Heart right ventricle (tissue), 16 donors: ENCODE measurements at places on chromosomes 2 and 18.

DNA sequence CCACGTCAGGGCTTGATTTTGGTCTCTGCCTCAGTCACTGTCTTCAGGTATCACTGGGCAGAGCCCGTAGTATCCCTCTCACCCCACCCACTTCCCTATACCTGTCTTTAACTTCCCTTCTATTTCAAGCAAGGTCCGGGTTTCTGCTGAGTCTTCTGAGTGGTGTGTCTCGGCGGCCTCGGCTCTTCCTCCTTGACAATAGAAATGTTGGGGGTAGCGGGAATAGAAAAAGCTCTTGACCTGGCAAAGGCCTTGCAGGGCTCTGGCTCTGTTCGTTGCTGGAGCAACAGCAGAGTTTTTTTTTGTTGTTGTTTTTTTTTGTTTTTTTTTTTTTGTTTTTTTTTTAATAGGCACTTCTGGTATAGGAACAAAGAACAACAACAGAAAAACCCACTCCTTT, 16.0 kb upstream of the IGFBP5 start:
- no peaks in the 10 kb centered on the region for H3K27me3 ChIP-seq
- H3K36me3 ChIP-seq = no peaks in the 10 kb centered on the region
- peaks cover 6% of the 10 kb centered on the region for H3K4me1 ChIP-seq
- no peak for DNase-seq
- no peak overlapping the region for H3K4me3 ChIP-seq
- H3K27ac ChIP-seq = no peak overlapping the region

DNA sequence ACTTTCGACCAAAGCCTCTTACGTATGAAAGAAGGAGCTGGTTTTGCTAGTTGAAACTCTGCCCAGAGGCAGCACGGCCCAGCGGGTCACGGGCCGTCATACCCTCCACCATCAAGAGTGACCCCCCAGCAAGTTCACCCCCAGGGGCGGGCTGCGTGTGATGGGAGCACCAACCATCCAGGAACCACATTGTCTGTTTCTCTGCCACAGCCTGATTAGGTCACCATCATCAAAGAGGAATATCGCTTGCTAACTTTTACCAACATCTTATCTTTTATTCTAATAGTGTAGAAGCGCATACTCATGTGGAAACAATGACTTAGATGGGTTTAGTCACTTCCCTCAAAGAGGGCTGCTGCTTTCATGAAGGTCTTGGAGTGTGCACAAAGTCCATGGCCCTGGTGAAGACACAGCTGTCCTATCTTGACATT, 116.6 kb upstream of the SMIM21 start:
- H3K27ac ChIP-seq = no peak overlapping the region
- H3K36me3 ChIP-seq = no peaks in the 10 kb centered on the region
- no peak overlapping the region for H3K4me3 ChIP-seq
- DNase-seq = no peak
- peaks cover 10% of the 10 kb centered on the region for H3K27me3 ChIP-seq

DNA sequence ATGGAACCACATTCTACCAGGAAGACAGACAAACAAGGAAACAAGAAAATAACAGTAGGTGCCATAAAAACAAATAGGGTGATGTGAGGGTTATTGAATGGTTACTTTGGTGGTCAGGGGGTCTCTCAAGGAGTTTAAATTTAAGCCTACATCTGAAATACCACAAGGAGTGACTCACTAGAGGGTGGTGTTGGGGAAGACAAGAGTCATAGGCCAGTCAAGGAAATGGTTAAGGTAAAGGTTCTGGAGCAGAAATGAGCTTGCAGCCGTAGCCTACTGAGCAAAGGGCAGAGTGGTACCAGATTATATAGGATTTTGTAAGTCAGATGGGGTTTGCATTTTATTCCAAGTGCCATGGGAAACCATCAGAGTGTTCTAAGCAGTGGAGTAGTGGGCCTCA, 135.6 kb upstream of the DAPL1 start:
- H3K36me3 ChIP-seq = no peaks in the 10 kb centered on the region
- no peak overlapping the region for H3K4me3 ChIP-seq
- H3K4me1 ChIP-seq = no peaks in the 10 kb centered on the region

GRCh38 chr2:120369250-120369649, 23.3 kb downstream of the INHBB start:
- peaks cover 9% of the 10 kb centered on the region for H3K27me3 ChIP-seq
- no peaks in the 10 kb centered on the region for H3K4me1 ChIP-seq
- H3K27ac ChIP-seq = no peak overlapping the region
- H3K36me3 ChIP-seq = no peaks in the 10 kb centered on the region
- DNase-seq = no peak

GRCh38 chr2:47569658-47570475, 166.9 kb downstream of the MSH2 start:
- peaks cover 16% of the 10 kb centered on the region for H3K27me3 ChIP-seq
- no peak overlapping the region for H3K27ac ChIP-seq
- DNase-seq = no peak
- H3K4me1 ChIP-seq = peaks cover 6% of the 10 kb centered on the region

GRCh38 chr2:72846171-72847095, 20.6 kb upstream of the EXOC6B start:
- H3K36me3 ChIP-seq = no peaks in the 10 kb centered on the region
- no peak overlapping the region for H3K27ac ChIP-seq
- H3K4me3 ChIP-seq = no peak overlapping the region
- H3K4me1 ChIP-seq = no peaks in the 10 kb centered on the region
- no peak for DNase-seq

GRCh38 chr2:170340693-170341068, 162.7 kb downstream of the MYO3B start:
- H3K27me3 ChIP-seq = peaks cover 12% of the 10 kb centered on the region
- H3K27ac ChIP-seq = no peak overlapping the region
- DNase-seq = no peak
- H3K4me3 ChIP-seq = no peak overlapping the region

DNA sequence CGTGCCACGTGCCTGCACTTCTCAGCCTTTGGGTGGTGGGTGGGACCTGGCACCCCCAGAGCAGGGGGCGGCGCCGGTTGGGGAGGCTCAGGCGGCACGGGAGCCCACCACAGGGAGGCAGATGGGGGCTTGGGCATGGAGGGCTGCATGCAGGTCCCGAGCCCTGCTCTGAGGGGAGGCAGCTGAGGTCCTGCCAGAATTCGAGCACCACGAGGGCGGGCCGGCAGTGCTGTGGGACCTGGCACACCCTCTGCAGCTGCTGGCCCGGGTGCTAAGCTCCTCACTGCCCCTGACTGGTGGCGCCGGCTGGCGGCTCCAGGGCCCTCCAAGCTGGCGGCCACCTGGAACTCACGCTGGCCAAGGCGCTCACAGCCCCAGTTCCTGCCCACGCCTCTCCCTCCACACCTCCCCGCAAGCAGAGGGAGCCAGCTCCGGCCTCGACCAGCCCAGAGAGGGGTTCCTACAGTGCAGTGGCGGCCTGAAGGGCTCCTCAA, 1176.8 kb upstream of the GYPC start:
- no peak for DNase-seq
- H3K36me3 ChIP-seq = no peaks in the 10 kb centered on the region
- H3K27me3 ChIP-seq = no peaks in the 10 kb centered on the region
- H3K4me1 ChIP-seq = no peaks in the 10 kb centered on the region
- no peak overlapping the region for H3K27ac ChIP-seq

- no peak for DNase-seq
- no peak overlapping the region for H3K27ac ChIP-seq
- no peaks in the 10 kb centered on the region for H3K27me3 ChIP-seq
- H3K36me3 ChIP-seq = no peaks in the 10 kb centered on the region
These were observed 124.7 kb downstream of the GULP1 start for GRCh38 chr2:188416367-188416766.

- H3K4me3 ChIP-seq = no peak overlapping the region
- H3K36me3 ChIP-seq = no peaks in the 10 kb centered on the region
- no peaks in the 10 kb centered on the region for H3K27me3 ChIP-seq
These were observed 26.5 kb upstream of the GPR39 start for GRCh38 chr2:132390076-132390475.

- no peaks in the 10 kb centered on the region for H3K36me3 ChIP-seq
- no peaks in the 10 kb centered on the region for H3K4me1 ChIP-seq
- no peak for DNase-seq
- no peak overlapping the region for H3K27ac ChIP-seq
- H3K27me3 ChIP-seq = no peaks in the 10 kb centered on the region
These were observed 10.5 kb upstream of the BBS5 start for GRCh38 chr2:169468841-169469240.

GRCh38 chr2:5803547-5803946, 111.4 kb downstream of the SOX11 start:
- no peaks in the 10 kb centered on the region for H3K36me3 ChIP-seq
- H3K27me3 ChIP-seq = no peaks in the 10 kb centered on the region
- H3K27ac ChIP-seq = no peak overlapping the region
- no peak overlapping the region for H3K4me3 ChIP-seq
- no peaks in the 10 kb centered on the region for H3K4me1 ChIP-seq
- DNase-seq = no peak

- DNase-seq = no peak
- H3K4me1 ChIP-seq = no peaks in the 10 kb centered on the region
- H3K27me3 ChIP-seq = no peaks in the 10 kb centered on the region
- no peak overlapping the region for H3K4me3 ChIP-seq
- H3K36me3 ChIP-seq = no peaks in the 10 kb centered on the region
These were observed 505.9 kb downstream of the ERBB4 start for GRCh38 chr2:212032536-212033219.

DNA sequence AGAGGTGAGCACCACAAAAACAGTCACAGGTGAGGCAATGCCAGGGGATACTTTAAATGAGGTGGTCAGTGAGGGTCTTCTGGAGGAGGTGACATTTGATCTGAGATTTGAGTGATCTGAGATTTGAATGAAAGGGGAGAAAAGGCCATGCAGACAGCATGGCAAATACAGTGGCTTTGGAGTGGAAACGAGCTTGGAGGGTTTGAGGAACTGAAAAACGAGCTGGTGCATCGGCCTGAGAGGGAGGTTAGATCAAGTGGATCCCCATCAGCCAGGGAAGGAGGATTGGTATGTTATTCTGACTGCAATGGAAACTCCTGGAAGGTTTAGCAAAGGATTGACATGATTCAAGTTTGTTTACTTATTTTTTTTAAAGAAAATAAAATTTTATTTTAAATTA, 245.1 kb downstream of the KCNS3 start:
- H3K4me1 ChIP-seq = no peaks in the 10 kb centered on the region
- H3K27ac ChIP-seq = no peak overlapping the region
- no peak overlapping the region for H3K4me3 ChIP-seq
- no peak for DNase-seq
- H3K27me3 ChIP-seq = no peaks in the 10 kb centered on the region
- no peaks in the 10 kb centered on the region for H3K36me3 ChIP-seq

GRCh38 chr2:39141334-39142271, 20.8 kb upstream of the SOS1 start:
- no peak overlapping the region for H3K4me3 ChIP-seq
- no peaks in the 10 kb centered on the region for H3K36me3 ChIP-seq
- peak overlapping the region; percentile 35 for H3K27ac ChIP-seq
- DNase-seq = no peak

GRCh38 chr2:158507679-158508078, 50.9 kb downstream of the PKP4 start:
- no peaks in the 10 kb centered on the region for H3K27me3 ChIP-seq
- no peak overlapping the region for H3K27ac ChIP-seq
- no peaks in the 10 kb centered on the region for H3K36me3 ChIP-seq
- no peak overlapping the region for H3K4me3 ChIP-seq
- DNase-seq = no peak
- H3K4me1 ChIP-seq = peaks cover 41% of the 10 kb centered on the region

DNA sequence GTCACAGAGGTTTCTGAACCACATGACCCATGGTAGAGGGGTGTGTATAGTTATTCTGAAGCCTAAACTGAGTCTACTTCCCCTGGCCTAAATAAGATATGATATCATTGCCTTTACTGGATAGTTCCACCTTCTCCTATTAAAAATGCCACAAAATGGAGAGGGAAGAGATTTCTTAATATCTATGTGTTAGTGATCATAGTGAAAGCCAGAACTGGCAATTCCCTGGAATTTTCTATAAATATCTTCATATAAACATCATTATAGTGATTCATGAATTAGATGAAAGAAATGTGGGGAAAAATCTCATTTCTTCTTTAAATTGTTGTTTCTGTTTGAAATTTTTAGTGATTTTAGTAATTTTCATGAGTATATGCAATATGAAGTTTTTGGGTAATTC, 45.8 kb downstream of the TSHZ1 start:
- H3K27me3 ChIP-seq = no peaks in the 10 kb centered on the region
- DNase-seq = no peak
- H3K4me3 ChIP-seq = no peak overlapping the region
- H3K36me3 ChIP-seq = no peaks in the 10 kb centered on the region
- H3K4me1 ChIP-seq = peaks cover 58% of the 10 kb centered on the region
- no peak overlapping the region for H3K27ac ChIP-seq

GRCh38 chr2:191618786-191619185, 59.1 kb upstream of the NABP1 start:
- H3K4me1 ChIP-seq = no peaks in the 10 kb centered on the region
- no peaks in the 10 kb centered on the region for H3K36me3 ChIP-seq
- H3K27ac ChIP-seq = peak overlapping the region; percentile 74
- no peak overlapping the region for H3K4me3 ChIP-seq
- no peak for DNase-seq
- H3K27me3 ChIP-seq = no peaks in the 10 kb centered on the region

GRCh38 chr2:201349601-201350000, 7.5 kb downstream of the FLACC1 start:
- no peaks in the 10 kb centered on the region for H3K27me3 ChIP-seq
- no peak overlapping the region for H3K4me3 ChIP-seq
- H3K4me1 ChIP-seq = peaks cover 6% of the 10 kb centered on the region
- no peak overlapping the region for H3K27ac ChIP-seq

GRCh38 chr2:11748018-11748860, 1.8 kb downstream of the LPIN1 start:
- no peaks in the 10 kb centered on the region for H3K27me3 ChIP-seq
- no peak overlapping the region for H3K4me3 ChIP-seq
- H3K27ac ChIP-seq = no peak overlapping the region
- peaks cover 56% of the 10 kb centered on the region for H3K4me1 ChIP-seq
- no peaks in the 10 kb centered on the region for H3K36me3 ChIP-seq
